ENCODE measurements at places on chromosomes 12 and 14. TPM values are rescaled to one million over a fixed set of nuclear protein-coding genes. Genes with fewer than 3 reads are reported as not detected.

Gene IL26
- total RNA-seq = 0.32 TPM

Gene P2RX2
- total RNA-seq = not detected

Gene CNTN1
- total RNA-seq = not detected

Gene IFT43
- total RNA-seq = 32.9 TPM

Gene TAC3
- not detected for total RNA-seq

Gene OR6C2
- total RNA-seq = not detected

Gene C1R
- total RNA-seq = 266 TPM

Gene KRT6C
- not detected for total RNA-seq

Gene MFAP5
- total RNA-seq = 22.7 TPM

Gene SLC16A7
- total RNA-seq = 4.3 TPM

Gene HCAR3
- not detected for total RNA-seq

Gene CLEC4E
- not detected for total RNA-seq

Gene IFI27
- total RNA-seq = 16.2 TPM

Gene NGB
- not detected for total RNA-seq

Gene CEBPE
- total RNA-seq = not detected

Gene GPR68
- 2.3 TPM for total RNA-seq

Gene SLC5A8
- not detected for total RNA-seq

Gene SLC24A4
- total RNA-seq = not detected

Gene CACNA1C
- 0.16 TPM for total RNA-seq
